ENCODE measurements at places on chromosomes 3 and 15. TPM values are rescaled to one million over a fixed set of nuclear protein-coding genes. Genes with fewer than 3 reads are reported as not detected.

GRCh38 chr3:15153103-15153502, 52.9 kb upstream of the CAPN7 start:
- no peak for DNase-seq
- H3K4me1 ChIP-seq, result no peaks in the 10 kb centered on the region
- H3K27ac ChIP-seq, result no peak overlapping the region

DNA sequence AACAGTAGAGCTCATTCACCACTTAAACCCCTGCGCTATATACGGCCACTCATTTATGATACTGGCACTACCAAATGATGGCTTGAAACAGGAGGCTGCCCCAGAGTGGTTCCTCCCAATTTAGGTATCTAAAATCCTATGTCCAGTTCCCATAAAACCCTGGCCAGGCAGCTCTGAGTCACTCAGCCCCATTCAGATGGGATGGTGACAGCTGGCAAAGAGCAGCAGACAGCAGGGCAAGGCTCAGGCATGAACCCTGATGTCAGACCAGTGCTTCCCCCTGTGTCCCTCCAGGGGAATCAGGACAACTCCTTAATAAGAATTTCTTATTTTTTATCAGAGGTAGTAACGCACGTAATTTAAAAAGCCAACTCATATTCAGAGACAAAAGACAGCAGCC, 77.2 kb upstream of the RNU6-1 start:
- H3K4me3 ChIP-seq, result no peak overlapping the region
- DNase-seq, result no peak
- H3K36me3 ChIP-seq, result no peaks in the 10 kb centered on the region
- H3K27ac ChIP-seq, result no peak overlapping the region
- H3K4me1 ChIP-seq, result peaks cover 6% of the 10 kb centered on the region
- no peaks in the 10 kb centered on the region for H3K27me3 ChIP-seq

- H3K4me1 ChIP-seq, result no peaks in the 10 kb centered on the region
- H3K27ac ChIP-seq, result no peak overlapping the region
- no peak for DNase-seq
- no peaks in the 10 kb centered on the region for H3K36me3 ChIP-seq
- no peak overlapping the region for H3K4me3 ChIP-seq
Measured at GRCh38 chr3:43857361-43858293, 166.9 kb downstream of the ABHD5 start.

DNA sequence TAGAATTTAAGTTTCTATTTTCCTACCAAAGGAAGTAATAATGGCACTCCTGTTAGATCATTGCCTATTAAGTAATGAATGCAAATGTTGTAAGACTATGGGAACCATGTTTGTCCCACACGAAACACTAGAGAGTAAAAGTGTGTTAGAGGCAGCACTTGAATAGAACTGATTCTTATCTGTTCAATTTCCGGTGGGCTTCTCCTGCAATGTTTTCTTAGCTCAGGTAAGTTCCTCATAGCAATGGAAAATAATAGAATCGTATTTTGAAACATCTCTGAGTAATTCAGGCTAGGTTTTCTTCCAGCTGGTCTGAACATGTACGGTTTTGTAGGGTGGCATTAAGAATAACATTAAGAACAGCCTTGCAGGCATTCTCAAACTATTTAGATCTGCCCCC, 145.3 kb upstream of the LIPC start:
- H3K36me3 ChIP-seq, result no peaks in the 10 kb centered on the region
- DNase-seq, result no peak
- no peaks in the 10 kb centered on the region for H3K27me3 ChIP-seq
- no peak overlapping the region for H3K4me3 ChIP-seq

MKRN3 gene
- total RNA-seq, result not detected
